Stimulated activated naive CD4-positive, alpha-beta T cell (primary cell): ENCODE measurements at places on chromosomes 2 and 18.

- no peak for DNase-seq
These were observed 1.6 kb upstream of the MAP2 start for GRCh38 chr2:209422191-209422754.

GRCh38 chr2:230690439-230690838 is 22.2 kb upstream of the CAB39 start:
- no peak for DNase-seq

- no peak for DNase-seq
These were observed 40.0 kb downstream of the ICA1L start for GRCh38 chr2:202831242-202832220.

GRCh38 chr2:147363181-147363580 is 481.6 kb upstream of the ACVR2A start:
- no peak for DNase-seq

GRCh38 chr2:224772494-224772893 is 56.3 kb upstream of the CCDC195 start:
- no peak for DNase-seq

- DNase-seq, result no peak
These were observed 7.9 kb upstream of the SALL3 start for GRCh38 chr18:78971511-78972245.

DNA sequence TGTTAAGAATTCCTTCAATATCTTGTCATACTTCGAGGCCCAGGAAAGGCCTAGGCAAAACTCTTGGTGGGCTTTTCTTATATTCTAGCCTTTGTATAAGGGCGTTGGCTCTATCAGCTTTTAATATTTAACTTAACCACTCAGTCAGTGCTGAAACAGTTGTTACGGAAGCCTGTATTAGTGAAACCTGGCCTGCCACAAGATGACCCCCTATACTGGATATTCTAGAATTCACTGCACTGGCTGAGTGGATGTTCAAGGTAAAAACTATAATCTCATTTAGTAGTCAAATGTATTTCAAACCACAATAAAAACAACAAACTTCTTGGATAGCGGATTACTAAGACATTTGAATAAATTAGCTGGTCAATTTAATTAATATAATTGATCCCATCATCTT is 91.7 kb upstream of the HNMT start:
- no peak for DNase-seq

- DNase-seq, result no peak
These were observed 1.8 kb upstream of the IAH1 start for GRCh38 chr2:9472511-9472910.

- DNase-seq, result no peak
These were observed 70.5 kb downstream of the FMNL2 start for GRCh38 chr2:152405206-152406118.

- no peak for DNase-seq
These were observed 34.7 kb downstream of the C2orf74 start for GRCh38 chr2:61196671-61197070.

- no peak for DNase-seq
These were observed 27.2 kb downstream of the ITGA6 start for GRCh38 chr2:172454404-172455120.

GRCh38 chr2:31297751-31298150 is 63.8 kb downstream of the EHD3 start:
- DNase-seq, result no peak

DNA sequence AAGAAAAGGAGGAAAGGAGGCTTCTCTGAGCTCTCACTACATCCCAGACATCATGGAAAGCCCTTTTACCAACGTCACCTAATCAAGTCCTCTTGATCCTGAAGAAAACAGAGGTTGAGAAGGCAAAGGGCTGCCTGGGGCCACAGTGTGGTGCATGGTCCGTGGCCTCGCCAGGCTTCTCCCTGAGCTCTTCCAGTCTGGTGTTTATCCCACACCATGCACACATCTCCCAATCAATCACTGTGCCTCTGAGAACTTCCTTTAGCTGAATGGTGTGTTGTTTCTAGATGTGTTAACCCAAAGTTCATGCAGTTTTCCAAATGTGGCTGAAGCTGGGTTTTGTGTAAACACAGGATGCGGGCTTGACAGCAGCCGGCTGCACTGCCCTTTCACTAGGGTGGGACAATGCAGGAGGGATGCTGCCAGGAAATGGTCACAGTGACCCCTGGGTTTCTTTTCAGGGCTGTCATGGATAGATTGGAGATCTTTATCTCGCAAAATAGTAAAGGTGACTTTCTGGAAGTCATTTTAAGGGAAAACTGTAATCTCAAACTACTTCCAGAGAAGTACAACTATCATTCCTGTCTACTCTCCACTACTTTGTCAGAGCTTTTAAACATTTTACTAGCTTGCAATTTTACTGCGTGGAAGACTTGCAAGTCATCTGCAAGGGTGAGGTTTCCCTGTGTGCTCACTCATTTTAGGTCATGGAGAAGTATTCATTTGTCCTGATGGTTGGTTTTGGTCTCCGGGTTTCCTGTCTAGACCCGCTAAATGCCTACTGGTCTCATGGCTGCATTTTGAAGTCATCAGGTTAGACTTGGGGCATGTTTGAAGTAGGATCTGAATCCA is 54.6 kb downstream of the IL1R2 start:
- DNase-seq, result no peak

DNA sequence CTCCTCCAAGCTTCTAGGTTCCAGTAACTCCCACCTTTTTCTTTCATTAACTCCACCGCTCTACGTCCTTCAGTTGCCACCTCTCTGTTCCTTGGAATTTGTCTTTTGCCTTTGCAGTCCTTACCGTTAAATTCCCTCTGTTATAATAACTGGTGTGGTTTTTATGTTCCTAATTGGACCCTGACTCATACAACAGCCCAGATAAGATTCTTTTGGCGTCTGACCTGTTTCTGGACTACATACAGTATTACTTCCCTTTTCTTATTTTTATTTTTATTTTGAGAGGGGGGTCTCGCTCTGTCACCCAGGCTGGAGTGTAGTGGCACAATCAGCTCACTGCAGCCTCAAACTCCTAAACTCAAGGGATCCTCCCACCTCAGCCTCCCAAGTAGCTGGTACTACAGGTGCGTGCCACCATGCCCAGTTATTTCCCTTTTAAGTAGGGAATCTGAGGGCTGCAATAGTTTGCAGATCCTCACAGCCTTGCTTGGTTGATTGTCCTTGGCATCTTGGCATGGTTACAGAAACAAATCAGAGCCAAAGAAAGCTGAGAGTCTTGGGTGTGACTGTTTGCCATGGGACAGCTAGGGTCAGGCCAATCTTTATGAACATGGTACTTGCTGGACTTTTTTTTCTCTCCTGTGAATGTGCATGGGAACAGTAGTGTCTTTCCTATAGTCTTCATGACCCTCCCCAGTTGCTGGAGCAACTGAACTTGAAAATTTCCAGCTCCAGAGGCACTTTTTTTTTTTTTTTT is 22.0 kb downstream of the TCF23 start:
- no peak for DNase-seq

- no peak for DNase-seq
These were observed 679 bp upstream of the WDR75 start for GRCh38 chr2:189440644-189440946.

DNA sequence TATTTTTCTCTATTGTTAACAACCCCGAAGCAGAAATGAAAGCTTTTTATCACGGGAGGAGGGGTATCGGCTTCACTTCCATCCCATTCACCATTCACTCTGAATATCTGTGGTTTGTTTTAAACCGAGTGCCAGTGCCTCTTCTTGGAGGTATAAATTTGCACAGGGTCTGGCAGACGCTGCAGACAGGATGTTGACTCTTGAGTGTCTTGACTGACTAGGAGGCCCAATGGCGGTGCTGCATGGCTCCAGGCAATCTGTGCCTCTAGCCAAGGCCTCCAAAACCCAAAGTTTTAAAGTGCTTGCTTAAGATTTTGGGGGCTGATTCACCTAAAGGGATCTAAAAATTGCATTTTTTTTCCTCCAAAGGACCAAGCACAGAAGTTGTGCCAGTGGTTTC is 183.8 kb downstream of the LTBP1 start:
- DNase-seq, result no peak

GRCh38 chr2:28507796-28508764 is 12.2 kb downstream of the PLB1 start:
- no peak for DNase-seq

GRCh38 chr18:32956591-32957315 is 183.9 kb upstream of the KLHL14 start:
- no peak for DNase-seq

DNA sequence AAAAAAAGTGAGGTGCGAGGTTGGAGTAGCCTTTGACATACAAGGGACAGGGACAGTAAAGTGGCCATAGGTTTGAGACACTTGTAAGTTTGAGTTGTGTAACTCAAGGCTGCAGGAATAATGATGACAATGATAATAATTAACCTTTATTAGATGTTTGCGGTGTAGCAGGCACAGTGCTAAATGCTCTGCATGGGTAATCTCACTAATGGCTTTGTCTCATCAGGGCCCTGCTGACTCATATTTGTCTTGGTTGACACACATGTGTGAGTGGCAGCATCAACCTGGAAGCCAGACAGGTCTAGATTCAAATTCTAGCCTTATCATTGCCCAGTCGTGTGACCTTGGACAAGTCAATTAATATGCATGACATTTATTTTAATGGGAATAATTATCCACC is 126.2 kb downstream of the FSHR start:
- no peak for DNase-seq

- no peak for DNase-seq
These were observed 24.0 kb upstream of the ATG16L1 start for GRCh38 chr2:233227346-233227978.

GRCh38 chr2:108565778-108566375 is 31.6 kb downstream of the LIMS1 start:
- no peak for DNase-seq

DNA sequence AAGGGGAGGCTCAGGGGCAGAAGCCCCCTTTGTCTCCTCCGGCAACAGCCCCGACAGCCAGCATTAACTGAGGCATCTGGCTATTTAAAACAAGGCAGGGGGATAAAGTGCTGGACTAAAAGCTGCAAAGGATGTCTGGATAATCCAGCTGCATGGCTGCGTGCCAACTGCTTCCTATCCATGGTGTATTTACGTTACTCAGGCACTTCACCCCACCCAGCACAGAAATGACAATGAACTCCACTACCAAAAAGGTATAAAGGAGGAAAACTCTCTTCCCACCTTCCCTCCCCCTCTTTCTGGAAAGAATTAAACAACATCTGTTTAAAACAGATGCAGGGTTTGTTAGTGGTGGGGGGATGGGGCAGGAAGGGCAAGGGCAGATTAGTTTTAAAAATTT is 82.5 kb downstream of the SPRED2 start:
- DNase-seq, result no peak

DNA sequence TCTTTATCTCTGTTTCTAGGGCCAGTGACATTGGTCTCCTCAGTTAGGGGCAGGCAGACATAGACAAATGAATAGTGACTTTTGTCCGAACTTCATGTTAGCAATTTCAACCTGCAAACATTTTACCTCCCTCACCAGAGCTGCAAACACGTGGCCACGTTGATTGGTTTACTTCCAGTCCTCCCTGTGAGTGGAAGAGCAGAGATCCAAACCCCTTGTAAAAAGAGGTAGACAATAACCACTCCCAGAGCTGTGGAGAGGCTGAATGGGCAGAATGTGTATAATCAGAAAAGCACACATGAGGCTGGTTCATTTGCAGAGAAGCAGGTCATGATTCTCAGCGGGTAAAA is 31.1 kb downstream of the CTIF start:
- DNase-seq, result no peak

DNA sequence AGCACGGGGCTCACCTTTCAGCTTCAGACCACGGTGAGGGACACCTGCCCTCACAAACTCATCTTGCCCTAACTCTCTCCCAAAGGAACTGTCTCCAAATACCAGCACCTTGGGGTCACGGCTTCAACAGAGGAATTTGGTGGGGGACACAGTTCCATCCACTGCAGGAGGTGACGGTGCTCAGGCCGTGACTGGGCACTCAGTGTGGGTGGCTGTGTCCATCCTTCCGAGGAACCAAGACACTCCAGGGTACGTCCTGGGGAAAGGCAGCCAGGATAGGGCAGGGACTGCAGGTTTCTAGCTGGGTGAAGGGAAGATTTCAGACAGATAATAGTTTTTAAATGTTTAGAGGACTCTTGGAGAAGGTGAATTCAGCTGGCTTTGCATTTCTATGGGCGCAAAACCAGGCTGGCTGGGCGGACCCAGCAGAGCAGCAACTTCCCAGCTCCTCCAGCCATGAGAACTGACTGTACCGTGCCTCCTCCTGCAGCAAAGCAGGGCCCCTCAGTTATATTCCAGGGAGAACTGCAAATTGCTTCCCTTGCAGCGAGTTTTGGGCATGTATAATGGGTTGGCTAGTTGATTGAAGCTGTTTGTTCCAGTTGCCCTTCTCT is 23.9 kb upstream of the ALLC start:
- DNase-seq, result no peak

GRCh38 chr18:74609535-74609934 is 11.9 kb downstream of the ZNF407 start:
- DNase-seq, result no peak

- peak; percentile 55 for DNase-seq
These were observed 274.8 kb upstream of the SLC39A10 start for GRCh38 chr2:195382186-195382585.

DNA sequence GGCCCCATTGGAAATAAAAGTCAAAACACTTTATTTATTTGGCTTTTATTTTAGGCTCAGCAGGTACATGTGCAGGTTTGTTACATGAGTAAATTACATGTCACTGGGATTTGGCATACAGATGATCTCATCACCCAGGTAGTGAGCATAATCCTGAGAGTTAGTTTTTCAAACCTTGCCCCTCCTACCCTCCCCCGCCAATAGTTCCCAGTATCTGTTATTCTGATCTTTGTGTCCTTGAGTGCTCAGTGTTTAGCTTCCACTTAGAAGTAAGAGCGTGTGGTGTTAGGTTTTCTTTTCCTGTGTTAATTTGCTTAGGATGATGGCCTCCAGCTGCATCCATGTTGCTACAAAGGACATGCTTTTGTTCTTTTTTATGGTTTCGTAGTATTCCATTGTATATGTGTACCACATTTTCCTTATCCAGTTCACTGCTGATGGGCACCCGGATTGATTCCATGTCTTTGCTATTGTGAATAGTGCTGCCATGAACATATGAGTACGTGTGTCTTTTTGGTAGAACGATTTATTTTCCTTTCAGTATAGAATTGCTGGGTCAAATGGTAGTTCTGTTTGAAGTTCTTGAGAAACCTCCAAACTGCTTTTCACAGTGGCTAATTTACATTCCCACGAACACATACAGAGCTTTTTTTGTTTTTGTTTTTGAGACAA is 47.9 kb downstream of the ARMC9 start:
- no peak for DNase-seq

- DNase-seq, result no peak
These were observed 78.3 kb upstream of the CRIM1 start for GRCh38 chr2:36277146-36277808.

DNA sequence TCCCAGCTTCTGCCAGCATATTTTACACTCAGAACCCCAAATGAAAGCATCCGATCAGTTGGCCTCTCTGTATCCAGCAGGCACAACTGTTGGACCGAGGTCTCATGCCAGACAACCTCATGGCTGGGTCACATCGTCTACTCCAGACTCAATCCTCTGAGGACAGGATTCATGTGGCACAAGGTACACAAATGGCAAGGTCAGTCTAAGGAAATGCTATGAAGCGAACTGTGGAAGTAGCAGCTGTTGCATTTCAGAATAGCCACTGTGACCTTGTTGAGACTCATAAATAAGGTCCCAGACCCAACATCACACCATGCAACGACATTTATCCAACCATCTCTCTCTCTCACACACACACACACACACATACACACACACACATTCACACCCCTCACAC is 7.1 kb upstream of the FZD7 start:
- DNase-seq, result no peak
